ENCODE measurements at places on chromosomes 2 and 18.

DNA sequence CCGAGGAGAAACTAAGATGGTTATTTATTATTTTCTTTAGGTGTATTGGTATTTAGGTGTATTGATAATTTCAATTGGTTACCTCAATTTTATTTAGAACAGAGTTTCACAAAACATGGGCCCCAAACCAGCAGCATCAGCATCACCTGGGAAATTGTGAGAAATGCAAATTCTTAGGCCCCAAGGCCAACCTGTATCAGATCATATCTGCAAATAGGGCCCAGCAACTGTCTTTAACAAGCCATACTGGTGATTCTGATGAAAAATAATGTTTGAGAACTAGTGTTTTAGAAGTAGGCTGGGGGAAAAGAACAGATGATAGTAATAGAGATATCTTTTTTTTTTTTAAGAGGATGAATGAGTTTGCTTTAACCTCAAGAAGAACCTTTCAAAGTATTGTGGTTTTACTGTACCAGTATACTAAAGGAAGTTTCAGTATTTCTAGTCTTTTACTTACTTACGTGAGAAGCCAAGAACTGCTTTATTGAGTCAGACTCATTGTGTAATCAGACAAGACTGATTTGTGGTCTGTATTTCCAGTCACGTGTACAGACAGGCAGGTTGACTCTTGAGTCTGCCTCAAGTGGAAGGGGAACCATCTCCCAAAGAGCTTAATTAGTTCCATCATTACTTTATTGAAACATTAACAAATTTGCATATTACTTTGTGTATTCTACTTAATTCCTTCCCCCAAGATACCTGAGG lies 60.4 kb upstream of the GAREM1 start:
- DNase-seq: peak; percentile 63

- peak; percentile 84 for DNase-seq
Measured at GRCh38 chr18:69400253-69400975, at the start of gene DOK6. TSS of gene DOK6 (plus strand) at chr18:69400888.

GRCh38 chr18:79167526-79168190 lies 98.5 kb downstream of the ATP9B start:
- no peak for DNase-seq

DNA sequence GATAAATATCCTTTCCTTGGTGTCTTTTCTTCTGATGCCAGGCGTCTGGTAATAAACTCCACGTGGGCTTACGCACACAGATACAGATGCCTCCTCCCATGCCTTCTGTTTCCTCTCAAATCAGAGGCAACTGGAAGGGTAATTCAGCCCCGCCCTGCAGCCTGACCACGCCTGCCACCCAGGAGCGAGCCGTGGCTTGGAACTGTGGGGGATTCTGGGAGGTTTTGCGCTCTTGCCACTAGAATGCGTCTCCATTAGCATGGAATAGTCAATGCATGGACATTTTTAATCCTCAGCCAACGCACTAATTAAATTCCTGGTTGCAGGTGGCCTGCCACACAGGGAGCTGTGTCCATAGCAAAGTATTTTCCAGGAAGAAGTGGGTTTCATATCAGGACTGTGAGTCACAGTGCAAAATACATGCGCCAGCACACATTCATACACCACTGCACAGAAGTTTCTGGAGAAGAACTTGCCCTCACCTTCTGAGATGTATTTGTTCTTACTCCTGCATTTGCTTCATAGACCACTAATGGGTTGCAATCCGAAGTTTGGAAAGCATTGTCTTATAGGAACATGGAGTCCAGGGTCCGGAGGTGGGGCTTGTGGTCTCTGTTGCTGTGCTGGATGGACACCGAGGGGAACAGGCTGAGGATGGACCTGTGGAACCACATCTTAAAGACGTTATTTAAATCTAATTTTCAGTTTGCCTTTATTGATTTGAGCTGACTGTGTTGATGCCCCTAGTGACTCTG lies 151.4 kb downstream of the LDLRAD4 start:
- no peak for DNase-seq

GRCh38 chr18:22342625-22343024 lies 75.1 kb downstream of the CTAGE1 start:
- peak; percentile 54 for DNase-seq

DNA sequence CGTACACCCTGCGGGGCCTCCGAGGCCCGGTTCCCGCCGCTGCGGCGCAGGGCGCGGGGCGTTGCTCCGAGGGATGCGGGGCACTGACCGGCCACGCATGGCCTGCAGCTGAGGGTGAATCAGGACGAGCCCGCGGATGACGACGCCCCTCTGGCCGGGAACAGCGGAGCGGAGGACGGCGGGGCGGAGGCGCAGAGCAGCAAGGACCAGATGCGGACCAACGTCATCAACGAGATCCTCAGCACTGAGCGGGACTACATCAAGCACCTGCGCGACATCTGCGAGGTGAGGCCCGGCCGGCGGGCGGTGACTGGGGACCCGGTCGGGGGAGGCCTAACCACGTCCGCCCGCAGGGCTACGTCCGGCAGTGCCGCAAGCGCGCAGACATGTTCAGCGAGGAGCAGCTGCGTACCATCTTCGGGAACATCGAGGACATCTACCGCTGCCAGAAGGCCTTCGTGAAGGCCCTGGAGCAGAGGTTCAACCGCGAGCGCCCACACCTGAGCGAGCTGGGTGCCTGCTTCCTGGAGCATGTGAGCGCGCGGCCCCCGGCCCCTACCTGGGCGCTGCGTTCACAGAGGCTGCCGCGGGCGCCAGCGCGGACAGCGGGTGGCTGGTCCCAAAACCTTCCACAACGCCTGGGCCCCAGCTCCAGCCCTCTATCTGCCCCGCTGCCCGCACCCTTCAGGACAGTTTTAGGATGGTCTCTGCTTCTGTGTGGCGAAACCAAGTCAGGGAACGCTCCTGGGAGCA lies 53.2 kb downstream of the FAM168B start:
- peak; percentile 18 for DNase-seq

DNA sequence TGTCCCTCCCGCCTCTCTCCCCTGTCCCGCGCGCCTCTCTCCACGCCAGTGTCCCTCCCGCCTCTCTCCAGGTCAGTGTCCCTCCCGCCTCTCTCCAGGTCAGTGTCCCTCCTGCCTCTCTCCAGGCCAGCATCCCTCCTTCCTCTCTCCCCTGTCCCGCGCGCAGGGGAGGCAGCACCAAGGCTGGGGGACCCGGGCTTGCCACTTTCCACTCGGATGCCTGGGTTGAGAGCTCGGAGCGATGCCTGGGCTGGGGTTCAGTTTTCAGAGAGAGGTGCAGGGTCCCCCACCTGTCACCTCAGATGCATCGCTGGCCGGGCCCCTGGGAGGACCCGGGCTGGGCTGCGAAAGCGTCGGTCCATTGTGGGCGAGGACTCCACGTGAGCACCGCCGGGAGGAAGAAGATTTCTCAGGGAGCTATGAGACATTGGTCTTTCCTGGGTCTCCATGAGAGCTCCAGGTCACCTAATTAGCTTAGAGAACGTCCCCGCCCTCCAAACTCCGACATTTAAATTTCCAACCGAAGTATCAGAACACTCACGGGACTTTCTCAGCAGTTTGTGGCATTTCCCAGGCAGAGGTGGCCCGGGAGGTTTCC lies 2.1 kb downstream of the FBLN7 start:
- no peak for DNase-seq
